AG08396 (cell line): ENCODE measurements at places on chromosomes 7 and 10.
A peak's percentile ranks its signal among the peaks of the same experiment; 100 is the strongest.

DNA sequence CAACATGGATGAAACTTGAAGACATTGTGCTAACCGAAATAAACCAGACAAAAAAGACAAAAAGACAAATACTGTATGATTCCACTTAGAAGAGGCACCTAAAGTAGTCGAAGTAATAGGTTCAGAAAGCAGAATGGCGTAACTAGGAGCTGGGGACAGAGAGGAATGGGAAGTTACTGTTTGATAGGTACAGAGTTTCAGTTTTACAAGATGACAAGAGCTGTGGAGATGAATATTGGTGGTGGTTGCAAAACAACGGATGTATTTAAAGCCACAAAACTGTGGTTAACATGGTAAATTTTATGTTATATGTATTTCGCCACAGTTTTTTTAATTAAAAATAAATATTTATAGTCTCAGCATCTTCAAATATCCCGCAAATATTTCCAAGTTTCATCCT, 64.1 kb upstream of the DIP2C start:
- DNase-seq: no peak

DNA sequence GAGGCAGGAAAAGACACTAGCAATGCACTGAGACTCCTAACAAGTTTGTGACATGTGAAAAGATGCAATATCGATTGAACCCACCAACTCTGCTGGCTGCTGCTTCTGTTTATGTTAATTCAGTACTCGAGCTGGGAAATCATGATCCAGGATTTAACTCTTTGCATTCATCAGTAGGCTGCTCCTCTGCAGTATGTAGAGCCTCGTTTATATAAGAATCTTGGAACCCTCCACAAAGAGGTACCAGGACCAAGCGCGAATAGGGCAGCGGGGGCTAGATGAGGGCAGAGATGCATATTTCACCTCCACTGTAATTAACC, 7.8 kb downstream of the PRKAG2 start:
- DNase-seq: no peak

- DNase-seq: no peak
Observed at GRCh38 chr10:74949843-74950765, 123.7 kb downstream of the KAT6B start.

DNA sequence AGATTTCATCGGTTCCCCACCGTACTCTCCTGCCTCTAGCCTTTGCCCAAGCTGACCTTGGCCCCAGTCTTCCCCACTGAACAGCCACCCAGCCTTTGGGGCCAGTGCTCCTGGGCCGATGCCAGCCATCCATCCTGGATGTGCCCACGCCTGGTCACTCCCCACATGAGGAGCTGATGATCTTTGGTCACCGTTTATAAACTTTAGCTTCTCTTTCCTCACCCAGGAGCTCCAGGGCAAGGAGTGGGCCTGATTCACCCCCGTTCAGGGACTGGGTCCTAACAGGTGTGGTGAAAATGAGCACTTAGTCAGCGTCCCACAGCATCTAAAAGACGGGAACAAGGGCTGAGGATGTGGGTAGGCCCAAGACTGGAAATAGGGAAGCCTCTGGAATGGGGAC, 22.9 kb downstream of the GTF2IRD1 start:
- no peak for DNase-seq

GRCh38 chr7:31963569-31964175, 106.5 kb downstream of the PDE1C start:
- DNase-seq: no peak

GRCh38 chr10:33838731-33839130, 504.3 kb upstream of the NRP1 start:
- DNase-seq: no peak

DNA sequence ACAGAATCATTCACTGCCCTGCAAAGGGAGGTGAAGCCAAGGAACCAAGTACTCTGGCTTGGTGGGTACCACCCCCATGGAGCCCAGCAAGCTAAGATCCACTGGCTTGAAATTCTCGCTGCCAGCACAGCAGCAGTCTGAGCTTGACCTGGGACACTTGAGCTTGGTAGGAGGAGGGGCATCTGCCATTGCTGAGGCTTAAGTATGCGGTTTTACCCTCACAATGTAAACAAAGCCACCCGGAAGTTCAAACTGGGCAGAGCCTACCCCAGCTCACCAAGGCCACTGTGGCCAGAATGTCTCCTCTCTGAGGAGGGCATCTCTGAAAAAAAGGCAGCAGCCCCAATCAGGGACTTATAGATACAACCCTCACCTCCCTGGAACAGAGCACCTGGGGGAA, 1050.0 kb upstream of the GHITM start:
- no peak for DNase-seq

DNA sequence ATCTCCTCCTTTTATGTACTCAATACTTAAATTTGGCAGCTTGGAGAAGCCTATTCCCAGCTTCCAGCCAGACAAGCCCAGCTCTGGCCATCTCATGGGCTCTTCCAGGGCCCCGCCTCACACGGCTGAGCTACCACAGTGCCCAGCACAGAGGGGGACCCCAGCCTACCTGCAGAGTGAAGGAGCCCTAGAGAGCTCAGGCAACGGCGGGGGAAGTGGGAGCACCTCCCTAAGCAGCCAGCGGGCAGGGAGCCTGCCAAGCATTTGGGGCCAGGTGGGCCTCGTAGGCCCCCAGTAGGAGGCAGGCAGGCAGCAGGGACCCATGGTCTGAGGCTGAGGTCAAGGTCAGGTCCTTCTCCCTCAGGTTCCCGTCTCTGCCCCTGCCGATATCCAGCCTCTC, 29.1 kb upstream of the SMARCD3 start:
- DNase-seq: no peak

GRCh38 chr7:157543276-157543675, 206.5 kb downstream of the DNAJB6 start:
- no peak for DNase-seq

GRCh38 chr10:58424176-58424575, 39.0 kb downstream of the TFAM start:
- DNase-seq: no peak

DNA sequence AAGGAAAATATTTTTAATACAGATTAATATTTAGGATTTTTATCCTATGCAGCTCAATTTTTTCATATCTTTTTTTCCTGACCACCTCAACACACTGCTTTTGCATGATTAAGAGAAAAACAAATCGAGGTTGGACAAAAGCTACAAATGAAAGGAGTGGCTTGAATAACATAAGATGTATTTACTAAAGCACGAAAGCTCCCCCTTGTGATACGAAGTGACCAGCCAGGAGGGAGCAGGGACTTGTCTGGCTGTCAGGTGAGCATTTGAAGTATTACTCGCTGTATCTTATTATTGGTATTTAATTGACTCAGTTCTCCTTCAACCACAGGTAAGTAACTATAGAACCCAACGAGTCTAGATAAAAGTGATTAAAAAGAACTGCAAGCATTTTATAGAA, 265.2 kb upstream of the PHF14 start:
- no peak for DNase-seq

DNA sequence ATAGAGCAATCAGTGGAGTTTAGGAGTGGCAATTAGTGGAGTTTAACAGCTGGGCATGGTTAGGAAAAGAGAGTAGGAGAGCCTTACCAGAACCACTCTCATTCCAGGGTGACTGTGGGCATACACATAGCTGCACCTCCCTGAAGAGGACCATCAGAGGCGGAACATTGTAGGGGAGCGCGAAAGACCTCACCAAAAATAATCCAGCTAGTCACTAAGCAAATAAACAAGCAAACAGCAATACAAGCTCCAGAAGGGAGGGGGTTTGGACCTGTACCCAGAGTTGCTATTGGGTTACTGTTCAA, 4.1 kb upstream of the NACAD start:
- DNase-seq: no peak

DNA sequence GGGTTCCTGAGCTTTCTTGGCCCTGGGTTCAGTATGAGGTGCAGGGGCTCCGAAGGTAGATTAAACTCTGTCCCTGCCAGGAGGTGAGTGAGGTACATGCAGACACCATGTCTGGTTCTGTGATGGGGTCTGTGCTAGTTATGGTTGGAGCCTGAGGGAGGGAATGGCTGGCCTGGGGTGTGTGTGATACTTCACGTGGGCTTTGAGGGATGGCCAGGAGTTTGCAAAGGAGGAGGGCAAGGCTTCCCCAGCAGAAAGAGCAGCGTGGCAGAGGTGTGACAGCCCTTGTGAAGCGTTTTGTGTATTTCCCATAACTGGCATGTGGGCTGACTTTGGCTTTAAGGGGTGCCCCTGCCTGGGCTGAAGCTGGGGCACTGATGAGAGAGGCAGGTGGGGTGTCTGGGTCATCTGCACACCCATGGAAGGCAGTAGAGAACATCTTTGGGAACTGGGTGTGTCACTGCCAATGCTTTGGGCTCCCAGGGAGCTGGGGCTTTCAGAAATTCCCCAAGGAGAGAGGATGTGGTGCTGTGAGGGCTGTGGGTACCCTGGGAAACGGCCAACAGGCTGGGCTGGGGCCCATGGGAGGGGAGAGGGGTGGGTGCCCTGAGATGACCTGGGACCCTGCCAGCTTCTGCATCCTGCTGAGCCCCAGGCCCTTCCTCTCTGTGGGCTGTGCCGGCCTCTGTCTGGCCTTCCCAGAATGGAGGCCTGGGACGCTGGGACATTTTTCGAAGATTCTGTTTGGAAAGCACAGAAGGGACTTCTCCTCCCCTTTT, 4.6 kb downstream of the PALD1 start:
- DNase-seq: no peak

- no peak for DNase-seq
Observed at GRCh38 chr7:15508258-15508657, 53.6 kb downstream of the AGMO start.

- peak; percentile 79 for DNase-seq
Observed at GRCh38 chr10:29496341-29497162, 138.2 kb downstream of the SVIL start.

DNA sequence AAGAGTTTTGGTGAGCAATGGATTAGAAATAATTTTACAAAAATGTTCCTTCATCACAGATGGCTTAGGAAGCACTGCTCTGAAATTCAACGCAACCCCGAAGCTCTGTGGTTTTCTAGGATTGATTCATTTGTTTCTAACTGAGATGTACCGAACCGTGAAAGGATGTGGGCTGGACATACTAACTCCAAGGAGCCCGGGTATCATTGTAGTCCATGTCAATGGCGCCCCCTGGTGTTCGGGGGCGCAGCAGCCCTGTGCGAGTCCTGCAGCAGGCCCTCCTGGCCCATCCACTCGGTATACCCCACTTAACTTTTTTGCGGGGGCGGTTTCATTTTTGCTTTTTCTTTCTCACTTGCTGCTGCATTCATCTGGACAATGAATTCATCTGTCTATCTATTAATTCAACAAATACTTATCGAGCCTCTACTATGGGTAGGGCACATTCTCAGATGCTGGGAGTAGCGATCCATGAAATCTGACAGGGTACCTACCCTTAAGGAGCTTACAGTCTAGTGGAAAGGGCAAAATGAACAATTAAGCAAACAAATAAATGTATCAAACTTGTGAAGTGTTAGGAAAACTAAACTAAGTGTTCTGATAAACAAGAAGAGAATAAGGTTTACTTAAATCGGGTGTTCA, 25.2 kb upstream of the ITPRID1 start:
- DNase-seq: peak; percentile 45

DNA sequence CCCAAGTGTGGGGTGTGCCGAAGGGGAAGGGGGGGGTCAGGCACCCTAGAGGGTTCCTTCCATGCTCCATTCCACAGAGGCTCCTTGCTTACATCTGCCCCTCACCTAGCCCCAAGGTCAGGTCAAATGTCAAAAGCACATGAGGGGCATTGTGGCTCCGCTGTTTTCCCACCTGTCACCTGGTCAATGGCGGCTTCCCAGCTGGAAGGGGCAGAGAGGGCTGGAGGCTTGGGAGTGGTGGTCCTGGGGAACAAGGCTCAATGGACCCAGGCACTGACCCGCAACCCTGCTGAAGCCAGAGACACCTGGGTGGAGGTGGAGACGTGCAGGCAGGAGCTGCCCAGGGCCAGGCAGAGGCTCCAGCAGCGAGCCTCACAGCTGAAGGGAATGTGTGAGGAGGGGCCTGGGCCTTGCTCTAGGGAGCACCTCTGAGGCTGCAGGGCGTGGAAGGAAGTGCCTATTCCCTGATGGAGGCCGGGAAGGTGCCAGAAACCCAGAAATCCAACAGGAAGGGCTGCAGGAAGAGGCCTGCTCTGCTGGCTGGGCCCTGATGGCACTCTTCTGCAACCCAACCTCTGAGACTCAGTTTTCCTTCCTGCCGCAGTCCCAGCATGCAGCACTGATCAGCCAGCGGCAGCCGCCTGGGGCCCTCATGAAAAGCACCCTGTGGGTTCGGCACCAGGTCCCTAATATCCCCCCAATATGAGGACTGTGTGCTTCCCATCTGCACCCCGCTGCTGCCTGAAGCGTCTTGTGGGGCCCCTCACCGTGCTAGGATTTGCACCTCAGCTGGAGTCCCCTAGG, 16.0 kb downstream of the RASGEF1A start:
- no peak for DNase-seq

DNA sequence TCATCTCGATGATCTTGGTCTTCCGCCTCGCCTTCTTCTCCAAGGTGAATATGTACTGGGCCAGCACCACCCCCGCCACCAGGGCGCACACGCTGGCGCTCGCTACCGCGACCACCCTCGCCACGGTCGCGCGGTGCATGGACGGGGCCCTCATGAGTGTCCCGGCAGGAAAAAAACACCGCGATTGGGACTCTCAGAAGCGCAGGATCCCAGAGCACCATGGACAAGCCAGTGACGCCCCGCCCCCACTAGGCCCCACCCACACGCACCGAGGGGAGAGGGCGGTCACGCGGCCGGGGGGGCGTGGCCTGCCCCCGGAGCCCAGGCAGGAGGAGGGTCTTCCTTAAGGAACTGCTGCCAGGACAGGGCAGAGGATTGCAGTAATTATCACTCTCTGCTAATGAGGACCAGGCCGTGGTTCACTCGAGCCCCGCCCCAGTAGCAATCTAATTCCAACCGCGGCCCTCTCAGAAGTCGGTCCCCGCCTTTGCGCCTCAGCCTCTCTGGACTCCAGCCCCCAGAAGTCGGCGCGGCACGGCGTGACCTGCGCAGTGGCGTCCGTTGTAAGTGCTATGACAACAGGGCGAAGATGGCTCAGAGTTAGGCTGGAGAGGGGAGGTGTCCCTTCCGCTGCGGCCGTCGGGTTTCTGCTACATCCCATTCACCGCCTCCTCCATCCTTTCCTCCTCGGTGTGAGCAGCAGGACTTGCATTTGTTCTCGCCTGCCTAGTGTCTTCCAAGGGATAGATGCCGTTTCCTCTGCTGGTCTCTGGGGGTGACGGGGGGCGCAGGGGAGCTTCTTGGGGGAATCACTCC, at the start of gene BBS9:
BBS9 (plus strand) TSS at position 575 of the 816 bp plus-strand sequence. CDS start 16,689 bp downstream, outside the sequence.
- peak; percentile 95 for DNase-seq

- no peak for DNase-seq
Observed at GRCh38 chr7:140238778-140239652, 62.2 kb upstream of the KDM7A start.

GRCh38 chr10:98074315-98074911, 44.0 kb upstream of the CRTAC1 start:
- peak; percentile 29 for DNase-seq

GRCh38 chr10:69065406-69066361, 22.2 kb upstream of the SRGN start:
- DNase-seq: peak; percentile 43

DNA sequence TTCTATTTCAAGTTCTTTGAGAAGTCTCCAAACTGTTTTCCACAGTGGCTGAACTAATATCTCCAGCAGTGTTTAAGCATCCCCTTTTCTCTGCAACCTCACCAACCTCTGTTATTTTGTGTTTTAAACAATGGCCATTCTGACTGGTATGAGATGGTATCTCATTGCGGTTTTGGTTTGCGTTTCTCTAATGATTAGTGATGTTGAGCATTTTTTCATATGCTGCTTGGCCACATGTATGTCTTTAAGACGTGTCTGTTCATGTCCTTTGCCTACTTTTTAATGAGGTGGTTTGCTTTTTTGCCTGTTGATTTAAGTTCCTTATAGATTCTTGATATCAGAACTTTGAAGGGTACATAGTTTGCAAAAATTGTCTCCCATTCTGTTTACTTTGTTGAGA, 156.6 kb upstream of the IMMP2L start:
- no peak for DNase-seq
